ENCODE measurements at places on chromosomes 3 and 15.
A peak's percentile ranks its signal among the peaks of the same experiment; 100 is the strongest.

DNA sequence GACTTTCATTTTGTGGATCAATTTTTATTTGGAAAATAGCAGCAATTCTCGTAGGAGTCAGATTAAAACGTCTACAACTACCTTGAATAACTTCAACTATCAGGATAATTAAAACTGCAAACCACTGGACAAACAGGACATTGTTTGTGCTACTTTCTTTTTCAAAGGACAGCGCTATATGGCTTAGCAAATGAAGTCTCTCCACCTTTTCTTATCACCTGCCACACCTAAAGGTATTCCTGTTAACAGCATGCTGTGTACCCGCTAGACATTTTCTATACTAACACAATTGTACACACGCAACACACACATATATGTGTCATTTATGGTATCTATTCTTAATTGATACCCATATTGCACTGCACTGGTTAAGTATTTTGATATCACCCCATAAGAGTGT, 19.2 kb downstream of the MNS1 start:
- no peak for DNase-seq

- no peak for DNase-seq
Measured at GRCh38 chr3:6223572-6223971, 637.3 kb upstream of the GRM7 start.

DNA sequence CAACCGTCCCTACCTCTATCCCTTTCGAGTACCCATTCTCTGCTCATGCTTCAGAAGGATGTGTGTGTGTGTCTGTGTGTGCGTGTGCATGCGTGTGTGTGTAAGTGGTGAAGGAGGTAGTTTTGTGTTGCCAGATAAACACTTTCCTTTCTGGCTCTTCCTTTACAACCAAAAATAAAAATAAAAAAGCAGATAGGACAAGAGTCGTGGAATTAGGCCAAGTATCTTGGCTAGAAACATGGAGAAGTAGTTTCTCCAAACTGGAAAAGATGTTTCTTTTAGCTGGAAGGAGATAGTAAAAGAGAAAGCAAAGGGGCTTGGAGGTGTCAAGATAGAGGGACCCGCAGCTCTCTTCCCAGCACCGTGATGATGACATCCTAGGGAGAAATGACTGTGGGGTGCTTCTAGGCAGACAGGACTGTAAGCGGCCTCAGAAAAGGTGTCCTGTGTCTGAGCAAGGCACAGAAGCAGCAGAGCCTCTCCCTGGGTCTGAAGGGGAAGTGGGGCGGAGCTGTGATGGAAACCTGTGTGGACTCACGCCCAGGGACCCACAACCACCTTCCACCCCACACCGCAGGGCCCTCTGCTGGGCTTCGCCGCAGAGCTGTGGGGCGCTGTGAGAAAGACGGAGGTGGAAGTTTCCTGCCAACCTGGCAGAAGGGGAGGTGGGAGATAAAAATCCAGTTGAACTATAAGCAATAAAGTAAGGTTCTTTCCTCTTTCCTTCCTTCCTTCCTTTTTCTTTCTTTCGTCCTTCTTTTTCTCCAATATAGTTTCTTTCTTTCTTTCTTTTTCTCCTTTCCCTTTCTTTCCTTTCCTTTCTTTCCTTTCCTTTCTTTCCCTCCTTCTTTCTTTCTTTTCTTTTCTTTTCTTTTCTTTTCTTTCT, 35.3 kb downstream of the MUC20 start:
- DNase-seq = no peak

- DNase-seq = no peak
Measured at GRCh38 chr3:44110648-44111047, 131.0 kb upstream of the TOPAZ1 start.

DNA sequence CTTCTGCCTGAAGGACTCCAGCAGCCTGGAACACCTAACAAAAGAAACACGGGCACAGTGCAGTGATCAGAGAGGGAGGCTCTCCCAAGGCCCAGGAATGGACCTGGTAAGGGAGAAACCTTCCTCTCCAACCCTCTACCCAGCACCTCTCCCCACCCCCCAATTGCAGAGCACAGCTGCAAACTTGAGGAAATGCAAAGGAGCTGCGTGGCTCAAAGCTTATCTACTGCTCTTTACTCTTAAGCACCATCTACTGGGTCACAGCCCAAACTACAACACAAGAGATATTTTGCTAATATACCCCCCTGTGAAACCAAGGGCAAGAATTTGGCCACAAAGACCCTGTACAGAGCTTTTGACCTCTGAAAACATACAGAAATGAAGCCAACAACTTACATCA, 328.3 kb downstream of the OXSM start:
- DNase-seq = no peak

- no peak for DNase-seq
Measured at GRCh38 chr3:33433843-33434242, 6.4 kb downstream of the UBP1 start.

DNA sequence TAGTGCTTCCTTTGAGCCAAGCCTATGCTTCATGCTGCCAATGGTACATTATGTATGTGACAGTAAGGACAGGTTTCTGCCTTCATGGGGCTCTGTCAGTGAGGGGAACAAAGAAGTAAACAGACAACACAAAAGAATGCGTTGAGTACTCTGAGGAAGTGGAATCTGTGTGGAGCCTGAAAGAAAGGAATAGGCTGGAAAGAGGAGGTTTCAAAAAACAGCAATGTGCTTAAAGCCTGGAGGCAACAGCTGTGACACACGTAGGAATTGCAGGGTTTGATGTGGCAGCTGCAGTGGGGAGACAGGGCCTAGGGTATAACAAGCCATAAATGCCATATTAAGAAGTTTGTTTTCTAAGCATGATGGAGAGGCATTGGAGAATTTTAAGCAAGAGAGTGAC, 316.7 kb downstream of the CLSTN2 start:
- DNase-seq = no peak

GRCh38 chr3:113948015-113948917, 453 bp downstream of the ZDHHC23 start:
- DNase-seq = no peak

DNA sequence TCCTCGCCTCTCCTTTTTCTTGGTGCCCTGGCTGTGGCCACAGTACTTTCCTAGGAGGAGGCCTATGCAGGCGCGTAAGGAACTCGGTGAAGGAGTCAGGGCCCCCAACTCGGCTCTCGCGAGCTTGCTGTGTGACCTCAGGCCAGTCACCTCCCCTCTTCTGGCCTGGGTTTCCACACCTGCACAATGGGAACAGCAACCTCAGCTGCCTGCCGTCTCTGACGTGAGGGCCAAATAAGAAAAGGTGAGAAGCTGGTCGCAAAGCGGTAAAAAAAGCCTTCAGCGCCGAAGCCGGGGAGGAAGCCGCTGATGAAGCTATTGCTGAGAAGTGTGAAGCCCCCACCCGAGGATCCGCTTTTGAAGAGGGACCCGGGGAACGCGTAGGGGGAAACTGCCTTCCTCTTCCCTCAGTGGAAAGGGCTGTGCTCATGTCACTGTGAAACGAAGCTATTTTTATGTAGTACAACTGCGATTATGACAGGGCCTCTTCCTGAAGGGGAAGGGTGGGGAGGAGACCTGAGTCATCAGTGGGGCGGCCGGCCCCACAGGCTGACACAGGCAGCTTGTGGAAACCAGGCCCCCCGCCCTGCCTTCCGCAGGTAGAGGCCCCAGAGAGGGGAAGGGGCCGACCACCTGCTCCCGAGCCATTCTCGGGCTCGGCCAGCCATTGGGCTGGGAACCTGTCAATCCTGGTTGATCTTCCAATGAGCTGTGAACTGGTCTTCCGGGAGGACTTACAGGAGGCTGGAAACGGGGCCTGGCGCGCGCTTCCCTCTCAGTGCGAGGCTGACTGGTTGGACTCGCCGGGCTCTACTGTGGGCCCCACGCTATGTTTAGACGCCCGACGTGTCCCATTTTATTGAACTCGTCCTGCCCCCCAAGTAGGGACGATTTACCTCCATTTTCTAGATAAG, 18.0 kb upstream of the ANKDD1A start:
- peak; percentile 97 for DNase-seq

DNA sequence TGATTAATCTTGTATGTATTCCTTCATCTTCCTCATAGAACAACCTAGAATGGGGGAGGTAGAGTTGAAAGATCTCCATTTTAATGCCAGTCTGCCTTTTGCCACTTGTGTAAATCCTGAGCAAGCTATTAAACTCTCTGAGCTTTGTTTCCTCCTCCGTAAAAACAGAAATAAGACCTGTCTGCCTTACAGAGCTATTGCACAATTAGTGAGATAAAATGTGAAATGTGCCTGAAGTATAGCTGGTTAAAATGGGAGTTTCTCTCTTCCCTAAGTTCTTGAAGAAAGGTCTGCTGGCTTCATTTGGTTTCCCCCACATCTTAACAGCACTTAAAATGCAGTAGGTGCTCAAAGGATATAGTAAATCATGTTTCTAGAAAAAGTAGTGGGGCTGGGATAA, 19.0 kb downstream of the ALDH1A2 start:
- no peak for DNase-seq

DNA sequence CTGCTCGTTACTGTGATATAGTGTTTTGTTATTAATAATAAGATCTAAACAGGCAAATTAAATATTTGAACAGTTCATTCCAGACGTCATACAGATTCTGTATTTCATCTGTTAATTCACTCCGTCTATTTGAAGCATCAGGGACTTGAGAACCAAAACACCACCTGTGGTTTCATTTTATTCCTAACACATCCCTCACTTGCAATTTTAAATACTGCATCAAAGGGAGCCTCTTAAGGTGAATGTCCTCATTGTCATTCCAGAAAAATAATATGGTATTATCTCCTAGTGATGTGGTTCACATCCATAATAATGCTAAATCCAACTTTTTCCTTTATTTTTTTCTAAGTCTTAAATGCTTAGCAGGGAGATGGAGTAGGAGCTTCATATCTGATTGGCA, 1390.9 kb upstream of the CADM2 start:
- no peak for DNase-seq

DNA sequence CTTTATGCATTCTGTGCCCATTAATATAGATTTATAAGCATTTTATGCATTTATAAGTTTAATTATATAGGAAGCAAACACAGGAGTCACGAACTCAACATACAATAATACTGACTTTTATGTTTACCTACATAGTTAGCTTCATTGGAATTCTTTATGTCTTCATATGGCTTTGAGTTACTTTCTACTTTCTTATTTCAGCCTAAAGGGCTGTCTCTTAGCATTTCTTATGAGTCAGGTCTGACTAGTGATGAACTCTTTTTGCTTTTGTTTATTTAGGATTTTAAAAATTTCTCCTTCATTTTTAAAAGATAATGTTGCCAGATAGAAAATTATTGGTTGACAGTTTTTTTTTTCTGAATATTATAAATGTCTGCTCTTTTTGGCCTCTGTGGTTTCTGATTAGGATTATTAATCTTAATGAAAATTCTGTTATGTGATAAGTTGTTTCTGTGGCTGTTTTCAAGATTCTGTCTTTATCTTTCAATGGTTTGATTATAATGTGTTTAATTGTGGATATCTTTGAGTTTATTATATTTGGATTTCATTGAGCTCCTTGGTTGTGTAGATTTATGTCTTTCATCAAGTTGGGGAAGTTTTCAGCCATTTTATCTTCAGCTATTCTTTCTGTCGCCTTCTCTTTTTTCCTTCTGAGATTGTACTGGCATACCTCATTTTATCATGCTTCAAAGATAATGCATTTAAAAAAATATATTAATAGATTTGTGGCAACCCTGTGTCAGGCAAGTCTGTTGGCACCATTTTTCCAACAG, 54.3 kb downstream of the ATP2C1 start:
- DNase-seq = no peak

DNA sequence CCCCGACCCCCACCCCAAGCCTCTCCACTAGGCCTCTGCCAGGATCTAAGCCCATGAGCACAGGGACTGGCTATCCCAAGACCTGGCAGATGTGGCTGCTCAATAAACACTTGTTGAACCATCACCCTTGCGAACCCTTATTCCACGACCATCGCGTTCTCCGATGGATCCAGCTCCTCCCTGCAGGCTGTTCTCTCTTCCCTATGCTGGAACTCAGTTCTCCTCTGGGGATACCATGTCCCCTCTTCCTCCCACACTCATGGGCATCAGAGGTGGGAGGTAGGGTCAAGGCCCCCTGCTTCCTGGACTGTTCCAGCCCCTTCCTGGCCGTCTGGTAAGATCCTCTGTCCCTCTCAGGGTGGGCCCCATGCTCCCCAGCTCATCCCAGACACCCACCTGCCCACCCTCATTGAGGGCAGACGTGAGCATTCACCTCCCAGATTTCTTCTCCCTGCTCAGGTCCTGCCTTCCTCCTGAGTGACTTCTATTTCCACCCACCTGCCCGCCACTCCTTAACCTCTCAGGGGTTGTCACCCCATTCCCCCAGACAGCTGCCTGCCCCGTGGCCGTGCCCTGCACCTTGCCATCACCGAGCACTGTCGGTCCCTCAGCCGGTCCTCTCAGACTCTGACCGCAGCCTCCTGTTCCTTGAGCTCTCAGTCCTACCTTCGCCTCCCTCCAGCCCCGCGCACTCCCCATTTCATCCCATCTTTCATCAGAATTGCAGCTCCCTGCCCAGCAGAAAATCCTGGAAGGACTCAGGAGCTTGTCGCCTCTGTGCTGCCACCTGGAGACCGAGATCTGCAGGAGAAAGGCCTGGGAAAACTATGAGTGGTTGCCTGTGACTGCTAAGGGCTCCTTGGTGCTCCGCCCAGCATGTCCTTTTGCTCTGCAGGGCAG, 42.0 kb downstream of the PML start:
- no peak for DNase-seq

DNA sequence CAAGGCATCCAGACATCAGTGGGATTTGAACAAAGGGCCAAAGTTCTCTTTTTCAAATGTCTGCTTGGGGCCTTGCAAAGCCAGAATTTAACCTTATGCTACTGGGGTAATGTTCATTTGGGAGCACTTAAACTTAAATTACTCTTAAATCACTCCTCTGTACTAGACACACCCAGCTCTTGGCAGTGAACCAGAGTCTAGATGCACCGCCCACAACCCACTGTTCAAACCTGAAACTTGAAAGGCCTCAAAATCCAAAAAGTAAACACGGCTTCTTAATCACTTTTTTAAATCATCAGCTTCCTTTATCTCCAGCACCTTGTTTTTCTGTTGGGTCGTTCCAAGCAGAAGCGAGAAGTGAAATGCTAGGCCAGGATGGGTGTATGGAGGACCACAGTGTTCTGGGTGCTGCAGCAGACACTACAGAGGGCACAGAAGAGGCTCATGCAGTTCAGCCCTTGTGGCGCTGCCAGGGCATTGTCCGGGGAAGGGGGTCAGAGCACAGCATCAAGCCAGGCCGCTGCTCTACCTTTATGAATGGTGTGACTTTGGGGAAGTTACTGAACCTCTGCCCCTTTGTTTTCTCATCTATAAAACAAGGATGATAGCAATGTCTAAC, 28.8 kb downstream of the MECOM start:
- DNase-seq = no peak

DNA sequence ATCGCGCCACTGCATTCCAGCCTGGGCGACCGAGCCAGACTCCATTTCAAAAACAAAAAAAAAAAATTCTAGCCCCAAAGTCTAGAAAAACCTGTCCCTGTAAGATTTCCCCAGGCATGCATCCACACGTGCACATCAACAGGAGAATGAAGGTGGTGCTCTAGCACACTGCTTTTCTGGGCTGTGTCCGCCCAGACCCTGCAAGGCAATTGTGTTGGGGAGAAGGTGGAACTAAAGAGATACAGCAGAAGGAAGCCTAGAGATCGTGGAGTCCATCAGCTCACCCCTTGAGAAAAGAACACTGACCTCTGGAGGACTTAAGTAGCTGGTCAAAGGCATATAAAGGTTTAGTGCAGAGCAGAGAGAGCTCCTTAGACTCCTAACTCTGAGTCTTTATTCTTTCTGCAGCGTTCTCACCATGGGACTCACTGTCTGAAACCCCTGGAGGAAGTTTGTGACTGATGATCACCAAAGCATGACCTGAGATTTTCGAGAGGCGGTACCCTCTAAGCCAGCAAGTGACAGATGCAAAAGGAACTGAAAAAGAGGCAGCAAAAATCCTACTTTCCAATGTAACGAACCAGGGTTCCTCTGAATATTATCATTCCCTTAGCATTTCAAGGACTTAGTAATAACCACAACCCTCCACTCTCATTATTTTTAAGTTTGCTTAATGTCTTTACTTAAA, 179.8 kb downstream of the MEX3B start:
- no peak for DNase-seq

Measured in stimulated activated CD4-positive, alpha-beta T cell treated with anti-CD3 and anti-CD28 coated beads, Interleukin-15, amount 100 ng/mL, for 48 hours (primary cell).